ENCODE measurements at places on chromosomes 12 and 14.

DNA sequence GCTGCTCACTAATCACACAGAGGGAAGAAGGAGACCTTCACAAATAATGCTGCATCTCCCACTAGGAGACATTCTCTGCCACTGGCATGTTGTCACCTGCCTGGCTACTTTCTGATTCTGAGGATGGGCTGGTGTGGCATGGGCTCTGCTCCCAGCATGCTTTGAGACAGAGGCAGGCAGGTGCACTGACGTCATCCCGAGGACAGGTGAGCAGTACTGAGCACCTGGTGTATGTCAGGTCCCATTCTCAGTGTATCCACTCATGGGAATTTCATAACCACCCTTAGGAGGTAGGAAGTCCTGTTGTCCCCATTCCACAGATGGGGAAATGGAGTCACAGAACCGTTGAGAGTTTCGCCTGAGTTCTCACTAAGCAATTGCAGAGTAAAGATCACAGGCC is 597.9 kb downstream of the VRK1 start:
- no peak for DNase-seq

DNA sequence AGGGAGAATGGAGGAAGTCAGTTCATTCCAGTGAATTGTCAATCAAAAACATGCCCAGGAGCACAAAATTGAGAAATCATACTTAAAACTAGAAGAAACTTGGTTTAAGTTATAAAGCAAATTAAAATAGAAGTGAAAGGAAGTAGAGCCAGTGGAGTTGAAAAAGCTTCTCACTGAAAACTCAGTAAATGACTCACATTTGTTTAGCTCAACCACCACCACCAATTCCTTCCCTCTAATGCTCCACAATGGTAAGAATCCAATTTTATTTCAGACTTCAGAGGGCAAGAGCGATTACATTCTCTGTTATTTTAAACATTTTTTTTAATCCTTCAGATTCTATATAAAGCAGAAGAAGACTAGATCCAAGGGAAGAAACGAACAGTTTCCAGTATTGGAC is 19.4 kb downstream of the UTP20 start:
- DNase-seq = no peak

DNA sequence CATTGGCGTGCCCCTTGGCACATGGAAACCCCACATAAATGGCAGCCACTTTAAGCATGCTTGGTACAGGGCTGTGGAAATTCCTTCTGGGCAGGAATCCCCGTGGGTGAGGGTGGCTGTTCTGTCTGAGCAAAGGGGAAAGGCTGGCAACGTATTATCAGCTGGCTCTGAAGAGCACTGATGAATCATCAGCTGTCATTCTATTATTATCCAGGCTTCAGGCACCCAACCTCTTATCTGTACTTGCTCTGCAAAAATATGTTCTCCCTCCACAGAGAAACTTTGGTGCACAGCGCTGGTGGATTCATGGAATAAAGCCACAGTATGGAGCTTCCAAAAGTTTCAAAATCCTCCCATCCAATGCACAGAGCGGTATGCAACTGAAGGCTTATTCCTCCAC is 167.1 kb downstream of the TBX5 start:
- no peak for DNase-seq

- DNase-seq = no peak
Observed at GRCh38 chr12:103707446-103707845, 120.4 kb downstream of the STAB2 start.

- peak; percentile 98 for DNase-seq
Observed at GRCh38 chr12:89768586-89769482, 60.2 kb upstream of the ATP2B1 start.

- DNase-seq = peak; percentile 76
Observed at GRCh38 chr12:29533815-29534489, 36.5 kb upstream of the OVCH1 start.

DNA sequence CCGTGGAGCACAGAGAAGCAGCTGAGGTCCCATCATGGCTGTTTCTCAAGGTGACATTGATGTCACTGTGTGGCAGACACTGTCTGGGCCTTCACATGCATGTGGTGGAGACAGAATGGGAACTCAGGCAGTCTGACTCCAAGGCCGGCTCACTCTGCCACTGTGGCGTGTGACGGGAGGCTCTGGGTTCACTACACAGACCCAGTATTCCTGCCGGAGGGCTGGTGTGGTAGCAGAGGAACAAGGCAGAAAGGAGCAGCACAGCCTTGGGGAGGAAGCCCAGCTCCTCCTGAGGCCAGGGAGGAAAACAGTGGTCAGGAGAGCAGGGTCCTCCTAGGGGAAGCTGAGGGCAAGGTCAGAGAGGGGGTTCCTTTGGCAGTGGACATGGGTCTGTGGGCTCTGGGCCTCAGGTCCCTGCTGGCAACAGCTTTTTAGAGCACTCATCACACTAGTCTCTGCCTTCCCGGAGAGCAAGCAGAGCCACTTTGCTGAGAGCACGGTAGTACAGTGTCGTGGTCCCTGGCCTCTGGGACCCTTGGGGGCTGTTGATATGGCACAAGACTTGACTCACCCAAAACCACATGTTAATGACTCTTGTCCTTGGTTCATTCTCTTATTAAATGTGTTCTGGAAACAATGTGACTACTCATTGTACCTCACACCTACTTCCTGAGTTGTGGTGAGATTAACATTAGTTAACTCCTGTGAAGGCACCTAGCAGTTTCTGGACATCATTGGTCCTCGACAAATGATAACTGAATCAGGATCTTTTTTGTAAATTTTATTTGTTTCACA is 21.3 kb downstream of the DCAF4 start:
- peak; percentile 14 for DNase-seq

GRCh38 chr14:89461256-89461655 is 44.2 kb upstream of the FOXN3 start:
- no peak for DNase-seq

- peak; percentile 1 for DNase-seq
Observed at GRCh38 chr14:95623195-95623594, 63.0 kb upstream of the TCL1B start.

GRCh38 chr14:21734457-21735074 is 60.9 kb upstream of the OR4E1 start:
- peak; percentile 46 for DNase-seq

DNA sequence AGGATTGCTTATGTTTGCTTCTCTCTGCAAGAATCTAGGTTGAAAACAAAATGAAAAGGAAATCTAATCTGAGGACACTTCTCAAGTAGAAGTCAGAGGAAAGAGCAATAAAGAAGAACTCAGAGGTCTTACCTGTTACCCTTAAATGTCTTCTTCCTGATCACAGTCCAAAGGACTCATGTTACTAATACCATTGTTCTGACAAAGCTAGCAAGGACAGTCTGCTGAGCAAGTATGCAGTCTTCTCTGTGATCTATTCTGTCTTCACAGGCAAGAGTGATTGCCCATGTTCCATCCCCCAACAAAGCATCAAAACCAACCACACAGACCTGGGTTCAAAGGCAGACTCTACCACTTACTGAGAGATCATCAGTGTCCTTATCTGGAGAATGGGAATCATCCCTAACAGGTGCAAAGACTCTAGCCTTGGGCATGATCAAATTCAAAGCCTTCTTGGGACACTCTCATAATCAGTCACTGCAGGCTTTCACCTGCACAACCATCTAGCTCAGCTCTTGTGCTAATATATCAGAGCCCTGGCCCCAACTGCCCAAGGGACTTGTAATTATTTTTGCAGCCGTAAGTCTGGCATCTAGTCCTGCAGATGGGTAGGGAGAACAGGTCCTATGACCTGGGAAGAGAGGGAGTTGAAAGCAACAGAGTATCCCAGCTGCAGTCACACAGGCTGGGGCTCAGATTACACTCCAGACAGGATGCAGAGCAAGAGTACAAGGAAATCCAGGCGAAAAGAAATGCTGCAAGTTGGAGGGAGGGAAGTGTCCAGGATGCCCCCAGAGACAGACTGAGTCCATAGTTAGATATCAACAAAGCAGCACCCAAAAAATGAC is 97.9 kb upstream of the NUDT4 start:
- DNase-seq = no peak

GRCh38 chr12:85807730-85808129 is 28.5 kb downstream of the RASSF9 start:
- no peak for DNase-seq

GRCh38 chr14:91299121-91300115 is 54.9 kb upstream of the GPR68 start:
- no peak for DNase-seq

DNA sequence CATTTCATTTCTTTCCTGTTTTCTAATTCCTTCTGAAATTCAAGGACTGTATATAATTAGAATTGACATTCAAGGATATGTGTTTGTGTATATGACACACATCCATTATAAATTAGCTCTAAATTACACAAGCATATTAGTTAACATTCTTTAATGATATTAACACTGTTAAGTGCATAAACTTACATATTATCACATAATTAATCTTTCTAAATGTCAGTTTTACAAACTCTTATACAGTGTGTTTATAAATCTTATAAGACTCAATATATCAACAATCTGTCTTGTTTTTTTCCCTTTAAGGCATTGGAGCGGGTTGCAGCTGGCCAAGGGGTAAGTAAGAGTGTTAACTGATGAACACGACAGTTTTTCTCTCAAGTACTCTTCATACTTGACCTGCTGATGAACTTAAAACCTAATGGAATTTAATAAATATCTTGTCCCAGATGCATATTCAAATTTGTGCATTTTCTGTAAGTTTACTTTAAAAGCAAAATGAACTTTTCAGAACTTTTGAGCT is 76.1 kb downstream of the METTL25 start:
- DNase-seq = no peak

- DNase-seq = no peak
Observed at GRCh38 chr12:82504409-82504808, 146.1 kb downstream of the METTL25 start.

GRCh38 chr14:74506411-74506851 is 12.9 kb downstream of the ISCA2 start:
- no peak for DNase-seq

DNA sequence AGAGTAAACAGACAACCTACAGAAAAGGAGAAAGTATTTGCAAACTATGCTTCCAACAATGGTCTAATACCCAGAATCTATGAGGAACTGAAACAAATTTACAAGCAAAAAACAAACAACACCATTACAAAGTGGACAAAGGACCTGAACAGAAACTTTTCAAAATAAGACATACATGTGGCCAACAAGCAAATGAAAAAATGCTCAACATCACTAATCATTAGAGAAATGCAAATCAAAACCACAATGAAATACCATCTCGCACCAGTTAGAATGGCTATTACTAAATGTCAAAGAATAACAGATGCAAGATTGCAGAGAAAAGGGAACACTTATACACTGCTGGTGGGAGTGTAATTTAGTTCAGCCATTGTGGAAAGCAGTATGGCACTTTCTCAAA is 125.8 kb downstream of the C12orf42 start:
- DNase-seq = no peak

DNA sequence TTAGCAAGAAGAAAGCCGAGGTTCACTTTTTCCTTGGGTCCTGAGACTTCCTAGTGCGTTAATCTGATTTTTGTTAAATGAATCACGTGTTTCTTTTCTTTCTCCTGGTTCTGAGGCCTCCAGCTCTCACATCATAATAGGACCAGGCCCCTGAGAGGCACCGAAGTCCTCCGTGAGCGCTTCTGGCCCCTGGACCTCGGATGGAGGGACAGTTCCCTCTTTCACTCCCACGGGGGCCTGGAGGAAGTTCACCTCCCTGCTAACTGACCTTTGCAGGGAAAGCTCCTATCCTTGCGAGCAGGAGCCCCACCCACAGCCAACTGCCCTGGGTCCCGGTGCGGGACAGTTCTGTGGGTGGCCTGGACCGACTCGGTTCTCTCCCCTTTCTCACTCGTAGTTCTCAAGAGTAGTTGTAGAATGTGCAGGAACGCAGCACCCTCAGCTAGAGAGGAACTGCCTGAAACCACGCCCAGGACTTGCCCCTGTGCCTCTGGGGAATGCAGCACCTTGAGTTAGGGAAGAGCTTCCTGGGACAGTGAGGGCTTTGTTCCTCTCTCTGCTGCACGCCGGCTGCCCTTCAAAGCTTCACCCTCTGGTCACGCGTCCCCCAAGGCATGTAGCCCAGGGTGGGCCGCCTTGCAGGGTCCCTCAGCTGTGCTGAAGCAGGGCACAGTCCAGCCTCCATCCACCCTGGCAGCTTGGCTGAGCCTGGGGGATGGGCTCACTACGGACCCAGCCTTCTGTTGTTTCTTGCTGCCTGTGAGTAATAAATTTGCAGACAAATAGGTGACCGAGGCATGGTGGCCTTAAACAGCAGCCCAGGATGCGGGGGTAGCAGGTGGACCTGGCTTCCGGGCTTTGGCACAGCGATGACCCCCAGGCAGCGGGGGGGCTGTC is 264.6 kb downstream of the ADGRD1 start:
- DNase-seq = no peak

DNA sequence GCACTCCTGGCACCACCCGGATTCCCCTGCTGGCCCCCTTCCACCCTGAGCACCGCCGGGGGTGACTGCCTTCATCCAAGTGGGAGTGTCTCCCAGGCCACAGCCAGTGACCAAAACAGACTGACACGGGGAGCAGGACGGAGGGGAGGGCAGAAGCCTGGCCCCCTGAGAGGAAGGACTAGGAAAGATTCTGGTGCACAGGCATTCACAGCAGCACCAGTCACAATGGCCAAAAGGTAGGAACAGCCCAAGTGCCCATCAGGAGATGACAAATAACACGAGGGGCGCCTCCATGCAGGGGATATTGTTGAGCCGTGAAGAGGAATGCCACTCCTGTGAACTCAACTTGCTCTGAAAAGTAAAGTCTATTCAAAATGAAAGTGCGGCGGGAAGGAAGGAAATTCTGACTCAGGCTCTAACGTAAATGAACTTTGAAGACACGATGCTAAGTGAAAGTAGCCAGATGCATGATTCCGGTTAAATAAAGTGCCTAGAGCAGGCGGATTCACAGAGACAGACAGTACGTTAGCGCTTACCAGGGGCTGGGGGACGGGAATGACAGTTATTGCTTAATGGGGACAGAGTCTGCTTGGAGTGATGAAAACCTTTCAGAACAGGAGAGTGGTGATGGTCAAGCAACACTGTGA is 146.1 kb upstream of the NCOR2 start:
- no peak for DNase-seq

DNA sequence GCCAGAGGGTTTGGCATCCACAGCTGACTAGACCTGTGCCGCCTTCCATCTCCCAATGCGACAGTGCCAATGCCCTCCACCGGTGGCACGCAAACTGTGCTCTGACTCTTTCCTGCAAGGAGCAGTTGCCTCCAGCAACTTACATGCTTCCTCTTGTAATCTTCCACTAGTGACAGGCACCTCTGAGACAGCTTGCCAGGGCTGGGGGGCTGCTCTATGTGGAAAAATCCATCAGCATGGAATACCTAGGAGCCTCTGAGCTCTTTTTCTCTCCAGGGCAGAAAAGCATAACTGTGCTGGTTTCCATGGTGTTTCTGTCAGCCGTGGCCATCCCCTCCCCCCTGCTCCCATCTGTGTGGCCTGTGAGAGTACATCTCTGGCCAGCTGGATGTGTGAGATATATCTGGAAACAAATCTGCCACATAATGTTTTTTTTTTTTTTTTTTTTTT is 110.6 kb downstream of the MYRFL start:
- no peak for DNase-seq

DNA sequence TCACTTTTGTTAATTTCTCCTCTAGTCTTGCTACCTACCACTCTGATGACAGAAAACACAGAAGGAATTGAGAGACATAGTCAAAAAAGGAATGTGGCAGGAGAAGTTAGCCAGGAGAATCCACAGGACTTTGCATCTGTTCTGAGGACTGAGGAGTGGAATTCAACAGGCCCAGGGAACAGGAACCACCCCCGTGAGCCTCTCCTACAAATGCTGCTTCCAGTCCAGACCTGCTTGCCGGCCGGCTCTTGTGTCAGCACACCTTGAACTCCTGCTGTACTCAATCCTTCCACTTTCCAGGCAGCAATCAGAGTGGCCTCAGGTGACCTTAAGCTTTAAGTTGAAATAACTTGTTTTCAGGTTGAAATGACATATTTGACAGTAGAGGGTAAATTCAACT is 903.1 kb downstream of the BCL11B start:
- DNase-seq = no peak

GRCh38 chr12:68633614-68634558 is 23.2 kb downstream of the RAP1B start:
- DNase-seq = no peak

All from LHCN-M2 (cell line).